ENCODE measurements at places on chromosomes 12 and 14.

GRCh38 chr14:76186308-76187027, 34.7 kb downstream of the GPATCH2L start:
- no peaks in the 10 kb centered on the region for H3K27me3 ChIP-seq
- DNase-seq: no peak
- H3K4me1 ChIP-seq: peaks cover 4% of the 10 kb centered on the region

- no peak for DNase-seq
- H3K36me3 ChIP-seq: no peaks in the 10 kb centered on the region
- H3K27ac ChIP-seq: no peak overlapping the region
- H3K4me1 ChIP-seq: no peaks in the 10 kb centered on the region
Measured at GRCh38 chr12:60494244-60494643, 898.4 kb downstream of the SLC16A7 start.

DNA sequence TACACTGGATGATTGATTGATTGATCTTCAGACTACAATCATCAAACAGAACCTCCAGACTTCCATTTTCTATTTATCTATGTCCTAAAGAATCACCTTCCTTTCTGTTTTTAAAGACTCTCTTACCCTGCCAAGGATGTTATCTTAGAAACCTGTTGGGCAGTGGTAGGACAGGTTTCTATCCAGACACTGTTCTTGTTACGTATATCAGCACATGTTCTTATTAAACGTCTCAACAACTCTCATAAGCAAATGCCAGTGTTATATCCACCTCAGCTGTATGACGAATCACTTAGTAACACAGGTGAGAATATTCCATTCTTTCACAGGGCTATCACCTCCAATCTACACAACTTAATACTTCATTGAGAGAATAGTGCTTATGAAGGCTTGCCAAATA, 40.2 kb upstream of the RPL10L start:
- no peak overlapping the region for H3K4me3 ChIP-seq
- DNase-seq: no peak

DNA sequence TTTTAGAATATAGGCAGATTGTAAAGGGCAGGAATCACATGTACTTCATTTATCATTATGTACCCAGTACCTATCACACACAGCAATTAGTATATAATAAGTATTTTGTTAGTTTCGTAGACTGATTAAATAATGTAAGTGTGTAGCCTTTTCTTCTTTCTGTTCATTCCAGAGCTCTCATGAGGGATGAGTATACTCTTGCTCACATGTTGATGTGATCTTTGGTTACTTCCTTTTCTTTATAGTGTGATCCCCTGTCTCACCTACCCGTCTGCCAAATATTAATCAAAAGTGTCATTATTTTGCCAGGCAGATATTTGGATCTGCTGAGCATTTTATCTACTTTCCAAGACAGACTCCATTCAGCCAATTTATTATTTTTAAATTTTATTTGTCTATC, 156.1 kb downstream of the PCNX1 start:
- no peak overlapping the region for H3K27ac ChIP-seq
- H3K4me1 ChIP-seq: peaks cover 3% of the 10 kb centered on the region
- no peak for DNase-seq
- H3K4me3 ChIP-seq: no peak overlapping the region
- peaks cover 69% of the 10 kb centered on the region for H3K36me3 ChIP-seq

DNA sequence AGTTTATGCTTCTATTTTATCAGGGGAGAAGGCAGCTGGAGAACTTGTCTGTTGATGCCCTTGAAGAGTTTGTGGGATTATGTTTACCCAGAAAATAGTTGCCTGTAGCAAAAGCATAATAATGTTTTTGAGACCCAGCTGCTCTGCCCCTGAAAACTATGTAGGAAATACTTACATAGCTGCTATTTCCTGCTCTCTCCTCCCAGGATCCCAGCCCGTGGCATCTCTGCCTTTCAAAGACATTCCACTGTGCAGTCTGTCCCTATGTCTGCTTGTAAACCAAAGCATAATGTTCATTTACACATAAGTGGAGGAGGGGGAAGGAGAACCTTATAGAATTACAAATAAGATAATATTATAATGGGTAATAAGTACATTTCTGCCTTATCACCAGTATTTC, 198.7 kb downstream of the SYT1 start:
- no peaks in the 10 kb centered on the region for H3K27me3 ChIP-seq
- H3K4me3 ChIP-seq: no peak overlapping the region
- H3K4me1 ChIP-seq: no peaks in the 10 kb centered on the region
- DNase-seq: no peak
- H3K36me3 ChIP-seq: no peaks in the 10 kb centered on the region
- no peak overlapping the region for H3K27ac ChIP-seq

DNA sequence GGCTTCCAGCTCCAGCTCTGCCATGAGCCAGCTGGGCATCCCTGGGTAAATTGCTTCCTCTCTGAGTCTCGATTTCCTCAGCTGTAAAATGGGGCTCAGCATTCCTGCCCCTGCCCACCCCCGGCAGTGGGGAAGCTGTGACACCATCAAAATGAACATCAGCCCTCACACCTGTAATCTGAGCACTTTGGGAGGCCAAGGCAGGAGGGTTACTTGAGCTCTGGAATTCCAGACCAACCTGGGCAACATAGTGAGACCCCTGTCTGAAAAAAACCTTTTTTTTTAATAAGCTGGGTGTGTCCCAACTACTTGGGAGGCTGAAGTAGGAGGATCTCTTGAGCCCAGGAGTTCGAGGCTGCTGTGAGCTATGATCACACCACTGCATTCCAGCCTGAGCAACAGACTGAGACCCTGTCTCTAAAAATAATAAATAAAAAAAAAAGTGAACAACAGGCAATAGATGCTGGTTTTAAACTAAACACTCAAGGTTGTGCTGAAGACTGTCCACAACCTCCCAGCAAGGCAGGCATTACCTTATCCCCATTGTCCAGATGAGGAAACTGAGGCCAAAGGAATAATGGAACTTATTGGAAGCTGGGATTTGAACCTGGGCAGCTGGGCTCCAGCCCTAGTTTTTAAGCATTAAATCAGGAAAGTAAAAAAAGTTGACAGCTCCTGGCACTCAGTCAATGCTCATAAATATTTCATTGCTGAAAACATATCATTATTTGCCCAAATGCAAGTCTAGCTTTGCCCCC, 4.3 kb downstream of the TRPV4 start:
- H3K4me3 ChIP-seq: no peak overlapping the region
- DNase-seq: no peak
- H3K36me3 ChIP-seq: no peaks in the 10 kb centered on the region

DNA sequence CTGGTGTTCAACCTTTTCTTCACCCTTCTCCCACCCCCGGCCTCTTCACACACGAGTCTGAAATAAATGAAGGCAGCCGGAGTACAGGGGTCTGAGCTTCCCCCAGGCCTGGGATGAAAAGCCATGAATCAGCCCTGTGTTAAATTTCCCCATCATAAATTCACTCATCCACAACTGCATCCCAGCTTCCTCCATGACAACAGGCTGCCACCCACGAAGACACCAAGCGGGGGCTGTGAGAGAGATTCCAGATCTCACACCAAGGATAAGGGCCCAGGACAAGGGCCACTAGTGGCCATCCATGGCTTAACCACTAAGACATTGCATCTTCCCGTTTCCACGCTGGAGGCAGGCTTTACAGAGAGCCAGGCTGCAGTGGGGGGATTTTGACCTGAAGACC, 93.9 kb upstream of the NCOR2 start:
- no peaks in the 10 kb centered on the region for H3K4me1 ChIP-seq
- no peak overlapping the region for H3K4me3 ChIP-seq
- peaks cover 9% of the 10 kb centered on the region for H3K27me3 ChIP-seq

GRCh38 chr14:72315714-72316113, 383.5 kb downstream of the RGS6 start:
- H3K4me3 ChIP-seq: no peak overlapping the region
- H3K4me1 ChIP-seq: peaks cover 7% of the 10 kb centered on the region
- H3K36me3 ChIP-seq: peaks cover 3% of the 10 kb centered on the region
- DNase-seq: no peak
- H3K27me3 ChIP-seq: peaks cover 22% of the 10 kb centered on the region

GRCh38 chr12:5371631-5372030, 60.3 kb upstream of the NTF3 start:
- no peak for DNase-seq
- H3K4me1 ChIP-seq: no peaks in the 10 kb centered on the region
- H3K4me3 ChIP-seq: no peak overlapping the region
- H3K27me3 ChIP-seq: peaks cover 3% of the 10 kb centered on the region

DNA sequence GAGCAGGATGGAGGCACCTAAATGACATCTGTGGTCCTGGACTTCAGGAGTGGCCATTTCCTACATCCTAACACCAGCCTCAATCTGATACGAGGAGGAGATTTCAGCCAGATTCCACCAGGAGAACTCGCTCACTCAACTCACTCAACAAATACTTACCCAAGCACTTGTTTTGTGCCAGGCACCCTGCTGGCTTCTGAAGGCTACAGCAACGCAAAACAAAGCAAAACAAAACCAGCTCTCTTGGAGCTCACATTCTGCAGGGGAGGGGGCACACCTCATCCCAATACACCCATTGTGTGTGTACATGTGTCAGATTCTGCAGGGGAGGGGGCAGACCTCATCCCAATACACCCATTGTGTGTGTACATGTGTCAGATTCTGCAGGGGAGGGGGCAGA, 144.8 kb downstream of the PIWIL1 start:
- no peaks in the 10 kb centered on the region for H3K36me3 ChIP-seq
- H3K4me3 ChIP-seq: no peak overlapping the region
- H3K4me1 ChIP-seq: no peaks in the 10 kb centered on the region
- H3K27ac ChIP-seq: no peak overlapping the region
- H3K27me3 ChIP-seq: no peaks in the 10 kb centered on the region
